ENCODE measurements at places on chromosomes 6 and 20. TPM values are rescaled to one million over a fixed set of nuclear protein-coding genes. Genes with fewer than 3 reads are reported as not detected.

LPIN3 gene
- 63.0 TPM for total RNA-seq

GRCh38 chr6:8539453-8539852 is 104.1 kb upstream of the SLC35B3 start:
- H3K36me3 ChIP-seq: no peaks in the 10 kb centered on the region
- H3K27me3 ChIP-seq: no peaks in the 10 kb centered on the region
- H3K4me1 ChIP-seq: no peaks in the 10 kb centered on the region
- no peak overlapping the region for H3K27ac ChIP-seq

DNA sequence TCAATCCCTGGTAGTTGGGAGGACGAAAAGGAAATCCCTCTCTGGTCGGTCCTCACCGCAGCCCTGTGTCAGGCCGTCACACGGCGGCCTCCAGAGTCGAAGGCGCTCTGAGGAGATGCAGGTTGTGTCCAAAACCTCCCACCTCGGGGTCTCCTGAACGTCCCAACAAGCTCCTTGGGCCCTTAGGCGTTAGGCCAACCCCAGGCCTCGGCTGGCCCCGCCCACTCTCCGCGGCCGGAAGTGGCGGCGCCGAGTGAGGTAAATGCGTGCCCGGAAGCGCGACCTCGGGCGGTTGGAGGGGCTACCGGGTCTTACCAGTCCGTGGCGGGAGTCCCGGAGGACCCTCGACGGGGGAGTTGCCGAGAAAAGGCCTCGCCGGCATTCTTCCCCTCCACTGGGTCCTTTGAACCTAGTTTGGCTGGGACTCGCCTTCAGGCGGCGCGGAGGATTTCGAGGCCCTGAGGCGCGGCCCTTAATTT is at the start of gene TDRD6:
Gene TDRD6 (plus strand): TSS at position 267 of the 479 bp plus-strand sequence. CDS start 244 bp downstream, outside the sequence.
- no peaks in the 10 kb centered on the region for H3K36me3 ChIP-seq
- no peak within 1 kb of the TSS for H3K27ac ChIP-seq
- H3K27me3 ChIP-seq: no peaks in the 10 kb centered on the region
- no peak within 1 kb of the TSS for H3K4me3 ChIP-seq

KCNS1 gene
- not detected for total RNA-seq

DNA sequence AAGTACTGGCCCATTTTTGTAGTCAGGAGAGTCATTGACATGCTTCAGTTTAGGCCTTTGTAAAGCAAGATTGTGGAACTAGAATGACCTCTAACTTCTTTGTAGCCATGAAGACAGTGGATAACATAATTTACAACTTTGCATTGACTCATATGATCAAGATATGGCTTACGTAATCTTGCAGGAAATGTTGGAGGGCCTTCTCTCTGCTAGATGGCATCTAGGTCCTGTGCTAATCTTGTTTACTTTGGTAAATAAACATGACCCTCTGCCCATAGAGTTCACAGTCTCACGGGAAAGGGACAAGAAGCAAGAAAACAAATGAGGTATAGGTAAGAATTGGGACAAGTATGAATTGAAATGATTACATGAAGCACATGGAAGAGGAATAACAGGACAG is 355.2 kb upstream of the ARID1B start:
- no peaks in the 10 kb centered on the region for H3K36me3 ChIP-seq
- no peak for DNase-seq
- no peak overlapping the region for H3K4me3 ChIP-seq
- no peaks in the 10 kb centered on the region for H3K27me3 ChIP-seq
- H3K27ac ChIP-seq: no peak overlapping the region

- H3K27ac ChIP-seq: no peak overlapping the region
- H3K27me3 ChIP-seq: no peaks in the 10 kb centered on the region
- H3K36me3 ChIP-seq: no peaks in the 10 kb centered on the region
- H3K4me1 ChIP-seq: no peaks in the 10 kb centered on the region
- no peak for DNase-seq
- H3K4me3 ChIP-seq: no peak overlapping the region
These were observed 9.1 kb upstream of the RNF182 start for GRCh38 chr6:13915561-13916229.

- no peaks in the 10 kb centered on the region for H3K27me3 ChIP-seq
- no peak for DNase-seq
- no peaks in the 10 kb centered on the region for H3K36me3 ChIP-seq
- H3K4me3 ChIP-seq: no peak overlapping the region
- no peak overlapping the region for H3K27ac ChIP-seq
These were observed 24.2 kb upstream of the PPP1R14C start for GRCh38 chr6:150118627-150119026.

DNA sequence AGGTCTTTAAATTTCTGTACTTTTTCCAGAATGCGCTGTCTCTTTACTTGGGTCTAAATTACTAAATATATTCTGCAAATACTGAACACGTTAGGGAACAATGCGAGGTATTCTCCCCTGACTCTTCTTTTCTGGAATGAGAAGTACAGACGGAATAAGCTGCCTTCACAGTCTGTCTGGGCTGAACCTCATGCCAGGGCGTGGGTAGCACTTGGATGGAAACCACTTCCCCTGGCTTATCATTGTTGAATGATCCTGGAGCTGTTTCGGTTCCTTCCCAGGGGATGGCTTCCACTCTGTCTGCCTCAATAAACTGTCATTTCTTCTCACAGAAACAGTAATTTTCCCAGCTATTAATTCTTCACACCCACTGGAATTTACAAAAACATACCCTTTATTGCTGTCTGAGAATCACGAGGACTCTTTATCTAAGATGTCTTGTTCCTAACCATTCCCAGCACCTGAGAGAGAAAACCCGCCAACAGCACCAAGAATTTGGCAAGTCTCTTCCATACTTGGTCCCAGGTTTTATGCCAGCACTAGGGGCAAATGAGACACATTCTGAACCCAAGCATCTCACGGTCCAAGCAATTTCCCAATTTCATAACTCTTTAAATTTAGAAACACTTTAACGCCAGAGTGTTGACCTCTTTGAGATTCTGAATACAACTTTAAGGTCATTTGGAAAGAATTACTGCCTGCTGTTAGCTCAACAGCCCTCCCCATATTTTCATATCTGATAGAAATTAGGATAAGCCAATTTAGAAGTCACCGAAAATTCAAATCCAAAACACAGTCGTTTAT is 43.2 kb upstream of the ADGRF5 start:
- H3K4me3 ChIP-seq: no peak overlapping the region
- no peak for DNase-seq
- H3K36me3 ChIP-seq: no peaks in the 10 kb centered on the region
- no peaks in the 10 kb centered on the region for H3K27me3 ChIP-seq

PRKN gene
- total RNA-seq: 2.6 TPM

DNA sequence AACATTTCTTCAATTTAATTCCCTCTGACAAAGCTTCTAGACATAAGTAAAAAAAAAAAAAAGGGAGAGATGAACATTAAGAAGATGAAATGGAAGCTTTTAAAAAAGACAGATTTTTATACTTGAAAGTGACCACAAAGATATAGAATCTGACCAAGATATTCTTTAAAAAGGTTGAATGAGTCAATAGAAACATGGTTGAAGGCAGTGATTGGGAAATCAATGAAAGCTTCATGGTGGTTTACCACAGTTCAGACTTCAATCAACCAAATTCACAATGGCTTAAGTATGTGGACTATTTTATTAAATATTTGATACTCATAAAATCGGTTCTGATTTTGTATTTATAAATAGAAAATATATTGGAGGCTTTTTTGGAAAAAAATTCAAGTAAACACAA is 248.4 kb upstream of the HSF2 start:
- no peaks in the 10 kb centered on the region for H3K4me1 ChIP-seq
- H3K4me3 ChIP-seq: no peak overlapping the region
- H3K36me3 ChIP-seq: no peaks in the 10 kb centered on the region
- DNase-seq: no peak

GRCh38 chr6:35244551-35244950 is 15.0 kb upstream of the ZNF76 start:
- H3K4me3 ChIP-seq: no peak overlapping the region
- H3K4me1 ChIP-seq: peaks cover 18% of the 10 kb centered on the region
- no peaks in the 10 kb centered on the region for H3K27me3 ChIP-seq
- DNase-seq: no peak
- H3K27ac ChIP-seq: peak overlapping the region; percentile 53

GRCh38 chr6:157644043-157644810 is 178.8 kb upstream of the SNX9 start:
- H3K4me3 ChIP-seq: no peak overlapping the region
- H3K27ac ChIP-seq: no peak overlapping the region
- no peaks in the 10 kb centered on the region for H3K4me1 ChIP-seq
- no peaks in the 10 kb centered on the region for H3K27me3 ChIP-seq
- DNase-seq: no peak

DNA sequence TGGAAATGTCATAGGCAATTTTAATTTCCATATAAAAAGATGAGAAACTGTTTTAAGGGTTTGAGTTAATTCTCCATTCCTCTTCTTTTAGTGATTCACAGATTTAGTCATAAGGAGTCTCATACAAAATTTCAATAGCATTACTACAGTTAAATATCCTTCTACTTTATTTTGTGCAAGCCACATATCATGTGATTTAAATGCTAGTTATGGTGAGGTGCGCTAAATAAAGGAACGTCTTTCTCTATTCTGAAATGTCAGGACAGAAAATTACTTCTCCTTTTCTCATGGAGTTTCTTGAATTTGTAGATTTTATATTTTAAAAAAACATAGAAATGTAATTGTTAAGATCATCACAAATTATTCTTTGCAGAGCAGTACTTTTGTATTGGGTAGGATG is 50.0 kb upstream of the SUPT3H start:
- H3K27ac ChIP-seq: no peak overlapping the region
- no peak overlapping the region for H3K4me3 ChIP-seq
- peaks cover 9% of the 10 kb centered on the region for H3K4me1 ChIP-seq
- H3K36me3 ChIP-seq: no peaks in the 10 kb centered on the region
- peaks cover 5% of the 10 kb centered on the region for H3K27me3 ChIP-seq
- no peak for DNase-seq

GRCh38 chr20:36871640-36872570 is 4.0 kb upstream of the TLDC2 start:
- no peak overlapping the region for H3K4me3 ChIP-seq
- no peaks in the 10 kb centered on the region for H3K27me3 ChIP-seq
- no peak for DNase-seq
- H3K36me3 ChIP-seq: no peaks in the 10 kb centered on the region
- H3K4me1 ChIP-seq: no peaks in the 10 kb centered on the region

HSPA12B gene
- 64.8 TPM for total RNA-seq

WFDC10B gene
- not detected for total RNA-seq

DNA sequence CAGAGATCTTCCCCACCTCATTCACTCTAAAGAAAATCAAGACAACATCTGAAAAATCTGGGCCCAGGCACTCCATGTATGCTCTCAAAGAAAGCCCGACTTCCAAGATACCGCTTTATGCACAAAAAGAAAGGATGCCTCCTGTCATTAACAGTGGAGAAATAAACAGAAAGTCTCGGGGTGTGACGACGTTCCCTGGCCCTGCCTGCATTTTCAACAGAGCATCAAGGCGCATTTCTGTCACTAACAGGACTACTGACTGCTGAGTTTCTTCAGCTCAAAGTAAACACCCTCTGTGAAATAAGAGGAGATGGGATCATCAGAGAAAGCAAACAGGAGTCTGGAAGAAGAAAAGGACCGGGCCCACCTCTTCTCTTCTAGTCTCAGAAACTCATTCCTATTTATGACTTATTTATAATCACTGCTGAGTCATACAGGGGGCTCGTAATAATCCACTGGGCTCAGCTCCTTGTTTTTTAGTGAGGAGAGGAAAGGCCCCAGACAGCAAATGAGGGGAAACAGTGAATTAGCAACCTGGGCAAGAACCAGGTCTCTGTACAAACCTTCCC is 99.7 kb downstream of the ZMYND8 start:
- H3K36me3 ChIP-seq: peaks cover 18% of the 10 kb centered on the region
- no peak overlapping the region for H3K4me3 ChIP-seq
- no peak for DNase-seq

- H3K27me3 ChIP-seq: no peaks in the 10 kb centered on the region
- peaks cover 37% of the 10 kb centered on the region for H3K36me3 ChIP-seq
- H3K4me1 ChIP-seq: peaks cover 4% of the 10 kb centered on the region
- H3K27ac ChIP-seq: no peak overlapping the region
- DNase-seq: no peak
These were observed 28.7 kb upstream of the PI16 start for GRCh38 chr6:36925809-36926208.

HUS1B gene
- not detected for total RNA-seq

KIF16B gene
- 6.3 TPM for total RNA-seq

DNA sequence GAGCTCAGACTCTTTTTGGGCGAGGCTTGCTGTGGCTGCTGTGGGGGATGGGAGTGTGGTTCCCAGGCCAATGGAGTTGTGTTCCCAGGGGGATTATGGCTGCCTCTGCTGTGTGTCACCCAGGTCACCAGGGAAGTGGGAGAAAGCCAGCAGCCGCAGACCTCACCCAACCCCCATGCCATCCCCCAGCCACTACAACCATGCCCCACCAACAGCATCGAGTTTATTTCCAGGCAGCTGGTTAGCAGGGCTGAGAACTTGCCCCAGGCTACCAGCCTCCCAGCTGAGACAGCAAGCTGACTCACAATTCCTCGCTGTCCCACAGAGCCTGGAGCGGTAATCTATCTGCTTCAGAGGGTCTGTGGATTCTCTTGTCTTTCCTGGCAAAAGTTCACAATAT is 331.7 kb downstream of the FRK start:
- no peak for DNase-seq
- H3K4me3 ChIP-seq: no peak overlapping the region

DNA sequence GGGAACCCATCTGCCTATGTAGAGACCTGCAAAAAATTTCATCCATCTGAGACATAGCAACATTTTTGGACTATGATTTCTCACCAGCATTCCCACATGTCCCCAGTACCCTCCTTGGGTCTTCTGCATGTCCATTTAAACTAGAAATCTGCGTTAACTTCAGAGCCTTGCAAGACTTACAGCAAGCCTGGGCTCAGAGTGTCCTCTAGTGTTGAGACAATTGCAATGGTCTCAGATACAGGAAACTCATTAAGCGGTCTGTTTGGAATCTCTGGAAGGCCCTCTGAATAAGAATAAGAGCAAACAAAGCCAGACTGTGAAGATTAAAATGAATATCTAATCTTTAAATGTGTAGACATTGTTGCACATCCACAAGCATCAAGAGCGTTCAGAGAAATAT is 20.5 kb upstream of the PI3 start:
- H3K36me3 ChIP-seq: no peaks in the 10 kb centered on the region
- no peak overlapping the region for H3K4me3 ChIP-seq
- H3K27me3 ChIP-seq: no peaks in the 10 kb centered on the region
- no peaks in the 10 kb centered on the region for H3K4me1 ChIP-seq
- DNase-seq: no peak

GRCh38 chr6:81696524-81696923 is 56.0 kb downstream of the TENT5A start:
- H3K4me1 ChIP-seq: peaks cover 8% of the 10 kb centered on the region
- no peaks in the 10 kb centered on the region for H3K27me3 ChIP-seq
- no peak for DNase-seq
- no peak overlapping the region for H3K4me3 ChIP-seq

GLP1R gene
- not detected for total RNA-seq

DNA sequence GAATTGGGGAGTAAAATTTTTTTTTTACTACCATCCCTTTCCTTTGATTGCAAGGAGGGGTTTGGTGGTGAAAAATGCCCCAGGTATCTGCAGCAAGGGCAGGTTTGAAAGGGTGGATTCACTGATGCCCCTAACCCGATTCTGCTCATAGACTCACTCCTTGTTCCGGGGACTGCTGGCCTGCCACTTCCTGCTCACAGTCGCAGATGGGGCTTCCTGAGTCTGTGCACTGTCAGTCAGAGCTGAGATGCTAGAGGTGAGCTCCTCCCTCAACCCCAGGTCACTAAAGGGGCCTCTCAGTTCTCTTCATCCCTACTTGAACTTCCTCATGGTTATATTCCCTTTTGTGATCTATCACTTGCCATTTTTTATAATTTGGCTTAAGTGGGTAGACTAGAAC is 357.9 kb downstream of the FARS2 start:
- H3K4me1 ChIP-seq: no peaks in the 10 kb centered on the region
- H3K36me3 ChIP-seq: no peaks in the 10 kb centered on the region
- no peak for DNase-seq

- H3K27ac ChIP-seq: no peak overlapping the region
- DNase-seq: no peak
- no peaks in the 10 kb centered on the region for H3K4me1 ChIP-seq
- peaks cover 2% of the 10 kb centered on the region for H3K27me3 ChIP-seq
- no peaks in the 10 kb centered on the region for H3K36me3 ChIP-seq
- no peak overlapping the region for H3K4me3 ChIP-seq
These were observed 17.9 kb downstream of the VSTM2L start for GRCh38 chr20:37920679-37921322.
